ENCODE measurements at places on chromosomes 3 and 15.

GRCh38 chr3:175940243-175940642 lies 1081.1 kb downstream of the NAALADL2 start:
- DNase-seq = no peak

- DNase-seq = no peak
These were observed 21.3 kb upstream of the BHLHE40 start for GRCh38 chr3:4957978-4958377.

GRCh38 chr15:26091184-26091583 lies 228.1 kb upstream of the ATP10A start:
- DNase-seq = no peak

GRCh38 chr3:100480081-100480480 lies 12.3 kb upstream of the TMEM45A start:
- no peak for DNase-seq

All from stimulated activated CD4-positive, alpha-beta T cell treated with anti-CD3 and anti-CD28 coated beads, Interleukin-1b, Interleukin-23, amount 100 ng/mL, for 4 hours (primary cell).